HTR-8/SVneo (cell line): ENCODE measurements at places on chromosomes 7 and 10.

DNA sequence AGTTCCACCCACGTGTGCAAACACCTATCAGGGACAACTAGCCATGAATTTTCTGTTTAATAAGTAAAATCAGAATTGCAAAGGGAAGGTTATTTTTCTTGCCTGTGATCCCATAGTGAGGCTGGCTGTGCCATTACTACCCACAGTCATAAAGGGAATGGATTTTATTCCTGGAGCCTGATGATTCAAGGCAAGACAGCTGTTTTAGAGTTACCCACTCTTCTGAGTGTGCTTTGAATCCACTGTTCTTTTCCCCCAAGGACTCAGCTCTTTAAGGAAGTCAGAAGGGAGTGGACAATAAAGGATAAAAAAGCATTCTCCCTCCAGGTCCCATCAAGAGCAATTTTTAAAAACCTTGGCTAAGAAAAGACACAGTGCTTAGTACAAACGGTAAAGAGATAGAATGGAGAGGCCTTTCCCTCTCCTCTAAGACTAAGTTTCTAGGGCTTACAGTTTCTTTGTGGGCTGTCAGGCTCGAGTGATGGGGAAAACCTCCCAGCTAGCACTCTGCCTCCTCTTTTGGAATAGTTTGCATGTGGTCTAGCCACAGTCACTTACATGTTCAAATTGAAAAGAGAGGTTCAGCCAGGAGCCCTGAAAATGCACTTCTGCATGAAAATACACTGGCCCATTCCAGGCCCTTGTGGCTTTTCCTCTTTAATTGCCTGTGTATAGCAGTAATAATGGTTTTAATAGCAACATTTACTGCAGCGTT lies 5.1 kb upstream of the LRRC4 start:
- DNase-seq, result no peak

GRCh38 chr7:90236721-90237289 lies 8.2 kb upstream of the CFAP69 start:
- no peak for DNase-seq

- no peak for DNase-seq
These were observed 136.8 kb downstream of the EXOC4 start for GRCh38 chr7:133389727-133390126.

DNA sequence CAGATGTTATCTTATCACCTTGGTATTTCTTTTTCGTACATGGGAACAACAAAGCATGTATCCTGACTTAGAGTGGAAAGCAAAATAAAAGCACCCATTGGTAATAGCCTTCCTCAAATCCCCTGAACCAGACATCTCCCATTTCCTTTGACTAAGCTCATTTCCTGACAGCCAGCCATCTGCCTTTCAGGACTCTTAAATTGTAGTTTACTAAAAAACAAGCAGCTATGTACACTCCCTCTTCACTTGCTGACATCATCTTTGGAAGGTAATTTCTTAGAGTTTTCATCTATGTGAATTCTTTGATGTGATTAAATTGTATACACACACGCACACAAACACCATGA lies 40.7 kb downstream of the ARL4A start:
- DNase-seq, result no peak

DNA sequence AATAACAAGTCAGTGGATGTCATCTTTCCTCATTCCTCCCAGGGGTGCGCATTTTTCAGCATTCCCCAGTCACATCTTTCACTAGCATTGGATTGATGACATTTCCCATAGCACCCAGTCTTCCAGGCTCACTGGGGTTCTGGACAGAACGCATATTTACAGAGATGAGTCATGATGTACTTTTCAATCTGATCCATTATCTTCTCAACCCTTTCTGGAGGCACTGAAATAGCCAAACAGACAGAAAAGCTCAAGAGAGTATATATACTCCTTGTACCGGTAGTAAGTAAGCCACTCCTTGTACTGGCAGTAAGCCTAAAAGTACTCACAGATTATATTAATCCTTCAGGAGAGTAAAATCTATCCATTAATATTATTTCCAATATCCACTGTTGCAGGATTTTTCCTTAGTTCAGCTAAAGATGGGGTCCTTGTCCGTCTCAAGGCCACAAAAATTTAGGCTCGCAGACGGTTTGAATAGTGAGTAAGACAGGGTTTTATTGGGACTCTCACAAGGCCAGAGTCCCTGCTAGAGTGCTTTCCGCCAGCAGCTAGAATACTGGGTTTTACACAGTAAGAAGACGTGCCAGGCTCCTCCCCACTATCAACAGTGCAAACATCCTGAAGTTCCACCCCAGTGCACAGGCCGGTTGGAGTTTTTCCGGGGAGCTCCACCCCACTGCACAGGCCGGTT lies 60.8 kb downstream of the MDH2 start:
- no peak for DNase-seq

- DNase-seq, result no peak
These were observed 24.6 kb upstream of the EIF4H start for GRCh38 chr7:74149603-74150002.

- DNase-seq, result no peak
These were observed 24.0 kb downstream of the WAPL start for GRCh38 chr10:86497621-86498020.

GRCh38 chr10:50422259-50422658 lies 170.9 kb upstream of the ASAH2 start:
- no peak for DNase-seq

GRCh38 chr7:51060536-51060935 lies 256.1 kb downstream of the COBL start:
- DNase-seq, result no peak

- DNase-seq, result no peak
These were observed 59.2 kb upstream of the JAZF1 start for GRCh38 chr7:28239823-28240204.

- DNase-seq, result peak; percentile 29
These were observed 52.5 kb downstream of the NPY start for GRCh38 chr7:24336461-24336860.

- peak; percentile 53 for DNase-seq
These were observed at the start of gene CAV2 for GRCh38 chr7:116499168-116500077. CAV2 (plus strand) TSS chr7:116499738; CDS start chr7:116499782, 44 bp downstream.

- no peak for DNase-seq
These were observed 88.3 kb upstream of the KIAA1217 start for GRCh38 chr10:24120646-24121045.

GRCh38 chr10:4024027-4024426 lies 239.0 kb upstream of the KLF6 start:
- peak; percentile 10 for DNase-seq

GRCh38 chr10:35445150-35445884 lies 109.0 kb downstream of the CCNY start:
- no peak for DNase-seq

- no peak for DNase-seq
These were observed 580.8 kb downstream of the GALNT17 start for GRCh38 chr7:71712653-71713180.

GRCh38 chr10:4080225-4080805 lies 295.3 kb upstream of the KLF6 start:
- no peak for DNase-seq

- DNase-seq, result no peak
These were observed 57.8 kb downstream of the STK17A start for GRCh38 chr7:43640679-43641078.

GRCh38 chr7:19098510-19098909 lies 18.9 kb downstream of the TWIST1 start:
- DNase-seq, result no peak

DNA sequence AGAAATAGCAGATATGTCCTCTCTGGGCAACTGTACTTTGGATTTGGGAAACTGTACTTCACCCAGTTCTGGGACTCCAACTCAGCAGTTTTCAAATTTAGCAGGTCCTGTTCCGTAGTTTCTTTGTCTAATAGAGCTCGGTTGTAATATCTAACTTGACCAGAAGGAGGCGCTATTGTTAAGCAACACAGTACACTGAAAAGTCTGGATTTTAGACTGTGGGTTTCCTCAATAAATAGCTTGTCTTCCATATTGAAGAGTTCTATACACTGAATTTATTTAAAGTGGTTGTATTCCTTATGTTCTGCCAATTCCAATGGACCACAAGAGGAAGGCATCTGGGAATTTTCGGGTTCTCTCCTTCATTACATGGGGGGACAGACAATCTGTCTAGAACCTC lies 39.8 kb downstream of the ELFN1 start:
- DNase-seq, result no peak

DNA sequence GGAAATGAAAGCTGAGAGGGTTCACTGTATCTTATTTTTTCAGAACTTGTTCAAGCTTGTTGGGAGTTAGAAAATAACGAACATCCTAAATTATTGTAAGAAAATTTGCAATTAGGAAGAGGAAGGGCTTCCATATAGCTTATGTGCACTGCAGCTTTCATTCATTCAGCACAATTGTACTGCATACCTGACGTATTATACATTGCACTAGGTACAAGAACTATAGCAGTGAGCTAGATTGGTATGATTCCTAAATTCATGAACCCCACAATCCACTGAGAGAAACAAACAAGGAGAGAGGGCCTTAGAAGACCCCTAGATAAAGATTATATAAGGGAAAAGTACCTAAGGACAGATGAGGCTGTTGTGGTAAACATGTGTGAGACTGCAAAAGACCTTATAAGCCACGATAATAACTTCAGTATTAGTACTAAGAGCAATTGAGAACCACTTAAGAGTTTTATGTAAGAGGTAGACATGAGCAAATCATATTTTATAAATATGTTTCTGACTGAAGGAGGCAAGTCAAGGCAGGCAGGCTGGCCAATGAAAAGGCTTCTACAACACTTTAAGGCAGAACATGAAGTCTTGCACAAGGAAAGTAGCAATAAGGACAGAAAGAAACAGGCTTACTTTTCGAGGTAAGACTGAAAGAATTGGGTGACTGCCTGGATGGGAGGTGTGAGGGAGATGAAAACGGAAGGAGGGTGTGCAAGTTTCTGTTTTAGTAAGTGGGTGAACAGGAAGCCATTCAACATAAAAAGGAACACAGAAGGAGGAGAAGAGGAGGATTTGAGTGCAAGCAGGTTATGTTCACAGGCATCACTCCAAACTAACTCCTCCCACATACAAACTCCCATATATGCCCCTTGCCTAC lies 77.9 kb upstream of the LRRN3 start:
- no peak for DNase-seq

DNA sequence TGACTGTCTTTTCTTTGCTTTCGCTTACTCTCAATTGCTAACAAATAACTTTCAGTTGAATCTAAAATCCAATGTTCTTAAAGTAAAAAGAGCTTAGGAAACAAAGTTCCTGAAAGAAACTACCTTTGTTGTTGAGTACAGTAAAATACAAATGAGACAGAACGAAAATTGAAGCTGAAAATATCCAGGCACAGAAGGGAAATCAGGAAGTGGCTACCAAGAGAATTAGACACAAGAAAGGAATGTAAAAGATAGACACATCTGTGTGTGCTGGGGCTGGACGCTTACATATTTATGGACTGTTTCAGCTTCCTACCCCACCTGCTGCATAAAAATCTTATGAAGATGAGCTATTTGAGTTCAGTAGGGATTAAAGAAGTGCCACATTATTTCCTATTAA lies 161.7 kb upstream of the PLXDC2 start:
- no peak for DNase-seq

- DNase-seq, result peak; percentile 32
These were observed 781 bp upstream of the GRM8 start for GRCh38 chr7:127253281-127254162.

DNA sequence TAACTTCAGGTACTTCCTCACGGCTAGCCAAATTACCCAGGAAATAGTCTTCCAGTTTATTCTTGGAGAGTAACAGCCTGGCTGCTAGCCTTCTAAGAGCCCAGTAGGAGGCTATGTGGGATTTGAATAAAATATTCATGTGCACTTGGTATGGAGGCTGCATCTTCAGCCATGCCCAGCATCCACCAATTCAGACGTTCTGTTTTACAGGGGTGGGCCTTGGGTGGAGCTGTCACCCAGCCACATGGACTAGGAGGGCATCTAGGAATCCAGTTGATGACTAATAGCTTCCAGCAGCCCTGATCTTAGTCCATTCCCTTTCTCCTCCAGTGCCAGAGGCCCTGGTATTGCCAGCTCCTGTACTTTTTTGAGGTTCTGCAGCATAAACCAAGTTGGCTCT lies 66.3 kb upstream of the ZRANB1 start:
- DNase-seq, result no peak

DNA sequence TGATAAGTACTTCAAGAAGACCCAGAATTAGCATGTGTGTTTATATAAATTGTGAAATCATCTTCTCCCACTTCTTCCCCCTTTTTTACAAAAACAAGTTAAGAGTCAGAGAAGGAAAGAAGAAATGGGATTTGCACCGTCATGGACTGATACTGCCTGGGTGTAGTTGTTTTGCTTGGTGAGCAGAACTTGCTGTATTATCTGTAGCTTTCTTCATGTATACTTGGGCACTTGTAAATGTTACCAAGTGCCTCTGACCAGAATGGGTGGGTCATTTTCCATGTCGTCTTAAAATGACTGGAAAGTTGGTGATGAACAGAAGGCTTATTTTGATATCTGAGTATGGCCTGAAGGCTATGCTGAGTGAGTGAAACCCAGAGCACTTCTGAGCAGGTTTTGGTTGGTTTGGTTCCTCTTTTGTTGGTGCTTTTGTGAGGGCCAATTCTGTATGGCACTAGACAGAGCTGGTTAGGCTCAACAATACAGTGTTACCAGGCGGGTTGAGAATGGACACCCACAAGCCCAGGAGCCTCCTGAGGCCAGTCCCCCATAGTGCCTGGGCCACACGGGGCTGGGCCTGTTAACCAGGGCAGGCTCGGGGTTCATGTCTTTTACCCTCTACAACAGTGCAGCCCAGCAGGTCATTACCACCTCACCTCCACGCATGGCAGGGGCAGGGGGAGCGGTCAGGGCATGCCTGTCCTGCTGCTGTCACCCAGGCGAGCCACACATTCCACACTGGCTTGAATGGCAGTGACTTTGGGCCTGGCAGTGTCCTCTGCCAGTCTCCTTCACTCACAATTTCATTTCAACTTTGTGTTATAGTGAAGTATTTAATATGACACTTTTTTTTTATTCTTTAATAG lies 115.1 kb downstream of the CCNY start:
- DNase-seq, result no peak

- DNase-seq, result no peak
These were observed 81.5 kb downstream of the MAD1L1 start for GRCh38 chr7:2151237-2151636.

- no peak for DNase-seq
These were observed 54.0 kb downstream of the ASNS start for GRCh38 chr7:97818066-97818663.

- DNase-seq, result no peak
These were observed 381.7 kb downstream of the THSD7A start for GRCh38 chr7:11450281-11450680.

DNA sequence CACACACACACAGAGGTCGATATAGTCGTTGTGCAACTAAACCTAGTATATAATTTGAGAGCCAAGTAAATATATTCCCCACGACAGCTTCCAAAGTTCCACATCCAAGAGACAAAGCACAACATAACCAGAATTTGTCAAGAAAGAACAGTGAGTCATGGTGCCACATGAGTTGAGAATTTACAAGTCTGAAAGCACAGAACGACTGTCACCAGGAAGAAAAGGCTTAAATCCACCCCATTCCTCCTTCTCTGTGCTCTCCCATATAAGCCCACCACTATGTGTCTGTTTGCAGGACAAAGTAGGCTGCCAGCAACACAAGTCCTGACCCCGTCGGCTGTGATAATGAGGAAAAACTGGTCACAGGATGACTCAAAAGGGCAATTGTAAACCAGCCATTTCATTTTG lies 32.8 kb downstream of the GSAP start:
- DNase-seq, result no peak

- no peak for DNase-seq
These were observed 69.7 kb downstream of the CFAP46 start for GRCh38 chr10:132872658-132873057.
